T1000 (cell line): ENCODE measurements at places on chromosomes 2 and 18.
A peak's percentile ranks its signal among the peaks of the same experiment; 100 is the strongest.

- DNase-seq, result no peak
Observed at GRCh38 chr18:1604751-1605150, 700.1 kb downstream of the ADCYAP1 start.

DNA sequence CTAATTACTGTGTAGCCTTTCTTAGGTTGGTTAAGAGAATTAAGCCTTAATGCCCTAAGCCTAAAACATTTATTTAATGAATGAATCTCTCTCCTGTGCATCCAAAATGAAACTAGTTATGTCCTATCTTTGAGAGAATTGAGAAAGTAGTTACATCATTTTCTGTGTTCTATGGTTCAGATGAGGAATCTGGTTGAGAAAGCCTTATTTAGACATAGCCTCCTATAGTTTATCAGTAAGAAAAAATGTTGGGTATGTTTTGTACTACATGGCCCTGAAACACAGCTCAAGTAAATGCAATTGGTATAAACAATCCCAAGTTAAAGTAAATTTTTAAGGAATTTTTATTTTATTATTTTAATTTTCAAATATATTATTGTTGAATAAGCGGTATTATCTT, 25.9 kb upstream of the RAMP1 start:
- DNase-seq, result no peak

- no peak for DNase-seq
Observed at GRCh38 chr2:127048969-127049897, 57.7 kb downstream of the BIN1 start.

DNA sequence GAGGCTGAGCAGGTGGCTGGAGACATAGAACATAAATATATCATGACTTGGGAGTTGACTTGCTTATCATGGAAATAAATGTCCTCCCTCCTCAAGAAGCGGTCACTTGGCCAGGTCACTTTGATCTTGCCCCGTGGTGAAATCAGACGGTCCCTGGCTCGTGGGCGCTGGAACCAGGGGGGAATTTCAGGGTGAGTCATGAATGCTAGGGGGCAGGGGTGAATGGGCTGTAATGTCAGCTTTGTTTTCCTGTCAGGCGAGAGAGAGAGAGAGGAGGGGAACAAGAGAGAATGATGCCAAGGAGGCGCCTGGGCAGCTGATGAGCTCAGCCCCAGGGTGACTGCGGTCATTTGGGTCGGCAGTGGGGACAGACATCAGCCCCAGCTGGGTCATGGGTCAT, 47.7 kb downstream of the RRM2 start:
- DNase-seq, result peak; percentile 41

GRCh38 chr2:1743396-1744150, 742 bp downstream of the PXDN start:
- DNase-seq, result no peak

- no peak for DNase-seq
Observed at GRCh38 chr2:210546424-210547208, 9.8 kb upstream of the CPS1 start.
